ENCODE measurements at places on chromosomes 16 and 17.

DNA sequence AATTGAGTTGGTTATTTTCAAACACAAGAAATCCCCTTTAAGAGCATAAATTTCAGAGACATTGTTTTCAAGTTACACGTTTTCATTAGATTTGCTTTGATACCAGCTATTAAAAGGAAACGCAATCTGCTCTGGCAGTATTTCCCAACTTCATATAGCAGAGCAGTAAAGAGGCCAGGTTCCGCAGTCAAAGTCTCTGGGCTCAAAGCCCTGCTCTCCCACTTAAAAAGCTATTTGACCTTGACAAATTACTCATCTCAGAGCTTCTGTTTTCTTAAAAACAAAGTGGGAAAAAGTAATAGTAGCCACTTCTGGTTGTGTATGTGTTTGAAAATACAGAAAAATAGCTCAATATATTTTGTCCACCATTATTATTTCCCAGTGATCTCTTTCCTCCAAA, 89.7 kb upstream of the CDYL2 start:
- no peak for DNase-seq

DNA sequence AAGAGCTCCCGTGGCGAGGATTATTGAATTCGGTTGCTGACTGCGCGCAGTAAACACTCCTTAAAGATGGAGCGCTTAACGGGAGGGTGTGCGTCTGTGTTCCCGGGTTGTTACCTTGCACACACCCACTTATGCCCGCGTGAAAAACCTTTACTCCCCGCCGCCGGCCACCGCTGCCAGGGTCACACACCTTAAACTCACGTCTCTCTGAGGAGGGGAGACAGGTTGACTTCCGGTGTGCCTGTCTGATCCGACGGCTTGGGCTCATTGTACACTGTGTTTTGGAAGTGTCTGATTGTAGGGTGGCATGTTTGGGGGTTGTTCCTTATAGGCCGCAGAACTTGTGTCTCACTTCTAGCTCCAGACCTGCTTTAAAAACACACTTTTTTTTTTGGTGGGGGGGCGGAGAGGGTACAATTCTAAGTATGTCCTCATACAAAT, 66.8 kb downstream of the KPNA2 start:
- no peak for DNase-seq

DNA sequence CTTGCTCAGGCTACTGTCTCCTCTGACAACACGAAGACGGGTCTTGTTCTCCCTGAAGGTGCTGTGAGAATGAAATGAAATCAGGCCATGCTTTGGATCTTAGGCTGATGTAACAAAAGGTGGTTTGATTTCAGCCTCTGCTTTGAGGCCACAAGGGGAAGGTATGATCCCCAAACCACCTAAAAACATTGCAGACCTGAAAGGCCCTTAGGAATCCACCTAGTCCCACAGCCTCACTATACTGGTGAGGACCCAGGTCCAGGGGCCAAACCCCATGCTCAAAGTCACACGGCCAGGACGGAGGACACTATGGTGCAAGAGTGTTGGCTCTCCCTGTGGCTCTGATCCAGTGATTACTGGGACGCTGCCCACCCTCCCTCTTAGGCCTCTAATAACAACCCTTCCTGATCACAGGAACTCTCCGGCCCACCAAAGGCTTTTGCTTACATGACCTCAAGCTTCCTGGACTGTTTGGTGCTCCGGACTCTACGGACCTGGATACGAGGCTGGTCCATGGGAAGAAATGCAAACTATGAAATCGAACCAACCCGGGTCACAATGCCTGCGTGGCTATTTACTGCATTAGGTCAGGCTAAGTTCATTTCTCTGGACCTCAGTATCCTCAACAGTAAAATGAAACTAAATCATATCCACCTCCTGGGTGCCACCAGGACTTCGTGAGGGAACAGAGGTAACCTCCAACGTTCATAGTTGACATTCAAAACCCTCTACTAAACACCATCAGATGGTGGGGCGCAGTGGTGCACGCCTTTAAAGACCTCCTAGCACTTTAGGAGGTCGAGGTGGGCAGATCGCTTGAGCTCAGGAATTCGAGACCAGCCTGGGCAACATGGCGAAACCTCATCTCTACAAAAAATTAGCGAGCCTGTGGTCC, 1.5 kb downstream of the TRIM25 start:
- no peak for DNase-seq

DNA sequence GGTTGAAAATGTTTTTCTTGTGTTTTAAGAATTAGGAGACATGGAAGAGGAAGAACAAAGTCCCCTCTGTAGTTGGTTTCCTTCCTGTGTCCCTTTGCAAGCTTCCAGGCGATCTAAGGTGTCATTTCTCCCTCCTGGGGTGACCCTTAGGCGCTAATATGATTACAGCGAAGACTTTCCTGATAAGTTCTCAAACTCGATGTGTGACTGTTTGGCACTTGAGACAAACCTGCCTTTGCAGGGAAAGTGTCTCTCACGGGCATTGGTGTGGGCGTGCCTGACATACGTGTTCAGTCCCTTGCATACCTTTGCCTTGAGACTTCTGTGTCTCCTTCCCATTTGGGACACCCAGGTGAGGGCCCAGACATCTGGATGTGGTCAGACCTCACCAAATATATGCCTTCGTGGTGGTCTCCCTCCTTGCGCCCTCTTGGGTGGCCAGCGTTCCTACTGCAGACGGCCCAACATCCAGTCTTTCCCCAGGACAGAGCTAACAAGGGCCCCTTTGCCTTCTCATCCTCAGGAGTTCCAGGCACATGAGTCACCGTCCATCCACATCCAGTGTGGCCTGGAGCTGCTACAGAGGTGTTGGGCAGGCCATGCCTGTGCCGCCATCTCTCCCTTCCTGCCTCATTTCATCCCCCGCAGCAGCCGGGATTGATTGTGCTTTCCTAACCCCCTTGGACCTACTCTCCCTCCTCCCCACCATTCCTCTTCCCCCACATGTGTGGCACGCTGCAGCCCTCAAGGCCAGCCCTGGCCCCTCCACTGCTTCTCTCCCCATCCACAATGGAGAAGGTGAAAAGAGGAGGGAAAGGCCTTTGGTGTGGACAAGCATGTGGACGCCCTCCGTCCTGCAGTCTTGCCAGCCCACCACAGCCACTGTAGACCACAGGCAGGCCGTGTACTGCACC, 3.1 kb upstream of the JPT2 start:
- DNase-seq: no peak

GRCh38 chr17:40522250-40522960, 21.0 kb upstream of the TNS4 start:
- DNase-seq: no peak

GRCh38 chr17:32142857-32143526, 690 bp downstream of the RHOT1 start:
- DNase-seq: no peak

DNA sequence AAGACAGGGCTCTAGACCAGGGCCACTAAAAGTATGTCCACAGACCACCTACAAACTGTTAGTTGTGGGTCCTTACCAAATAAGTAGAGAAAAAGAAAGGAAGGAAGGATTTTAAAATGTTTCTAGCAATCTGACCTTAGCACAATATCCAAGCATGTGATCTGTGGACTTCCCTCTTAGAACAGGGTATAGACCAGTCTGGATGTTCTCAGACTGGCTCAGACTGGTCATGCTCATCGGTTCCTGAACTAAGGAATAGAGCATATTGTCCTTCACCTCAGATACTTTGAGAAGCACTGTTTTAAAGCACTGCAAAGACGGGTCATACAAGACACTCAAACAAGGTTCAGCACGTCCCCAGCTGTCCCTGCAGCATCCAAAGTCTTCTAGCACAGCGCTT, 25.8 kb downstream of the CUEDC1 start:
- no peak for DNase-seq

- DNase-seq: no peak
Observed at GRCh38 chr16:49605536-49606254, 232.1 kb downstream of the C16orf78 start.

DNA sequence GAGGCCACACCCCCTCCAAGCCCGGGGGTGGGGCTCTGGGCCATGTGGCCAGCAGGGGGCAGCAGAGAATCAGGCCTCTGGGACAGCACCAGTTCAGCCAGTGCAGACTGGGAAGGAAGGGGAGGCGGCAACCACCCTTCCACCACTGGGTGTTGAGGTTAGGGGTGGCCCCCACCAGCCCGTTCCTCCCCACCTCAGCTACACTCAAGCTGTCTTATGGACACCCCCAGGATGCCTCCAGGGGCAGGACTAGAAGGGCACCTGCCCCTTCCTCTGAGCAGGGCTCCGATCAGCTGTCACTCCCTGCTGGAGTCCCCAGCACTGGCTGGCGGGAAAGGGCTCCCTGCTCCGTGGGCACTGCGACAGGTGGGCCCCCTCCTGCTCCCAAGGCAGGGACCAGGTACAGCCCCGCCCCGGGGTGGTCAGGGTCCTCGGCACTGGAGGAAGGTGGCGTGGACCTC, 21.8 kb downstream of the KATNB1 start:
- no peak for DNase-seq

GRCh38 chr17:66706851-66707450, 128.0 kb upstream of the CACNG5 start:
- DNase-seq: no peak

DNA sequence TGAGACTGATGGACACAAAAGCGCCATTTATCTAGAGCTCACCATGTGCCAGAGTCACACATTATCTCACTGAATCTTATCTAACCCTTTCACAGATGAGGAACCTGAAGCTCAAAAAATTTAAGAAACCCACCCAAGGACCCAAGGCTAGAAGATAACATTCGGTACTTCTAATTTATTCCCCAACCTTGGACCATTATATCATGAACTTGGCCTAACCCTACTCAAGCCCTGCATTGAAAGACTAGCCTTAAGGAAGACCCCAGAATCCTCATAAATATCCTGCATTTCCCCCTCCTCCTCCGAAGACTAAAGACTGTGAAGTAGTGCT, 548 bp upstream of the DYNC1LI2 start:
- no peak for DNase-seq

- no peak for DNase-seq
Observed at GRCh38 chr17:29617125-29617480, 5.6 kb downstream of the CORO6 start.

DNA sequence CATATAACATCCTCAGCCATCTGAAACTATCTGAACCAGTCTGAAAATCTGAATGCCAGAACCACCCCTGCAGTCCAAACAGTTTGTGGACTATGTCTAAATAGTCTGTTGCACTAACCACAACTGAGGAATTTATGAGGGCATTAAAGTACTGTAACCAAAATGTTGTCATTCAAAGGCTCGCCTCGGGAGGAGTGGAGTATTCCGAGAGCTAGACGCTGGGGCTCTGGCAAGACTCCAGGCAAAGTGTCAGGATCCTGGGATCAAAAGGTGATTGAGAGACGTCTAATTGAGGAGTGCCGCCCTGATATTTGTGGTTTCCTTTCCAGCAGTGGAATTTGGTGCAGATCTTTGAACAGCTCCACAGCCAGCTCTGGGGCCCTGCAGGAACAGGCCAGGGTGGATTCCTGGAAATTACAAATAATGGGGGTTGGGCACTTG, 142.9 kb upstream of the MYOCD start:
- no peak for DNase-seq

- no peak for DNase-seq
Observed at GRCh38 chr16:2584729-2585650, 47.2 kb downstream of the PDPK1 start.

GRCh38 chr16:14087590-14088154, 16.6 kb downstream of the MRTFB start:
- DNase-seq: no peak

DNA sequence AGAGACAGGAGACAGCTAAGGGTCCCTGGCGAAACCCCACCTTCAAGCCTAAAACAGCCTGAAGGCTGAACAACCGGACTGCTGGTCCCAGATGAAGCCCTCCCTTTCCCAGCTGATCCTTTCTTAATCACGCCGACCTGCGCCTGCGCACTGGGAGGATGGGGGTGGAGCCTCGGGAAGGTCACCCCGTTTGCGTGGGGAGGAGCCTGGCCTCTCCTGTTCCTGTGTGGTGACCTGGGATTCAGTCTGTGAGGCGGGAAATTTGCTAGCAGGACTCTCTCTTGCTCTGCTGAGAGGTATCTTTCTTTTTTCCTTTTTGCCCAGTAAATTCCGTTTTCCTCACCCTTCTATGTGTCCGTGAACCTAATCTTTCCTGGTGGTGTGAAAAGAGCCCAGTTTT, 9.6 kb downstream of the FAM20A start:
- DNase-seq: no peak

- no peak for DNase-seq
Observed at GRCh38 chr17:42520540-42520951, 15.5 kb upstream of the NAGLU start.

GRCh38 chr17:21031756-21032396, 10.9 kb downstream of the USP22 start:
- no peak for DNase-seq

- DNase-seq: no peak
Observed at GRCh38 chr17:8151641-8152111, 528 bp downstream of the PER1 start.

- DNase-seq: no peak
Observed at GRCh38 chr17:64354396-64354795, 36.3 kb downstream of the PECAM1 start.

DNA sequence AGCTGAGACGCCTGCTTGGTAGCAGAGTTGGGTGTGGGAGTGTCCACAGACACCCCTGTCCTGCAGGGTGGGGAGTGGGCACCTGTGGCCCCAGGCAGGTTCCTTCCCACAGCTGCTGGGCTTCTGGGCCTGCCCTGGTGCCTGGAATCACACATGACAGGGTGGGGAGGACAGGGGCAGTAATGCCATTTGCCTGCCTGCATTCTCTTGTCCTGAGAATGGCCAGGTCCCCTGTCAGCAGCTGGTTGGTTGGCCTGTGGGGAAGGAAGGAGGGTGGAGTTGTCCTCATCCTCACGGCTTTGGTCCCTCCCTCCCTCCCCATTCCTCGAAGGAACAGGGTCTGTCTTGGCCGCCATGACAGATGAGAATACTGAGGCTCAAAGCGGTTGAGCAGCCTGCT, 5.2 kb downstream of the PRSS53 start:
- DNase-seq: no peak

GRCh38 chr16:13883881-13884280, 36.1 kb upstream of the ERCC4 start:
- DNase-seq: no peak

DNA sequence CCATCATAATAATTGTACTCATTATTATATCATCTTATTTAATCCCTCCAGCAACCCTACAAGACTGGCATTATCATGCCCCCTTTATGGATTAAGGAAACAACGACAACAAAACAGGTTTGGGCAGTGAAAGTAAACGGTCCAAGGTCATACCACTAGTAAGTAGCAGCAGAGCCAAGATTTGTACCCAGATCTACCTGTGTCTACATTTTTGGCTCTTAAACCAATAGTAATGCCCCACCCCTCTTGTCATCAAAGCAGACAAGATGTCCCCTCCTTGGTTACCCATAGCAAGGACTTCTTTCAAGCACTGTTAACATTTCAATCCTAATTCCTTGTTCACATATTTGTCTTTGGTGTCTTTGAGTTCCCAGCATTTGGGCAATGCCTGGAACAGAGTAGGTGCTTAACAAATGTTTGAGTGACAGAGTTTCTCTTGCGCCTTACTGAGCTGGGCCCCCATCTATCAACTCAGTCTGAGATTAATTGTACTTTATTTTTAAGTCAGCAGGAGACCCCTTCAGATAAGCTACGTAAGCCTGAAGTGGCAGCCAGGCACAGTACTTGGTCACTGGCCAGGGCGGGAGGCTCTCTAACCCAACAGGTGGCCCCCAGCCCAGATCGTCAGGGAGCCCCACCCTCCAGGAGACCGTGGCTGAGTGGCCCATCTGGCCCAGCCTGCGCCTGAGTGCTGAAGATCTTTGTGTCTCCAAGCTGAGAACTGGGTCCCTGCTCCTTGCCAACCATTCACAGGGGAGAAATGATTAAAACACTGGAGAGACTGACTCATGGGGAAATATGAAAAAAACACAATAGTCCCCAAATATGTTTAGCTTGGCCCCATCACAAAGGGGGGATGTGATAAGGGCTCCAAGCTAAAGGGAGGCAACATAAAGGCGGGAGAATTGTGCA, 75.8 kb downstream of the AXIN2 start:
- no peak for DNase-seq

GRCh38 chr17:2030779-2031163, 818 bp downstream of the DPH1 start:
- no peak for DNase-seq

All from iPS DF 19.7 (cell line).